HCT116 (cell line): ENCODE measurements at places on chromosomes 6 and 20.

DNA sequence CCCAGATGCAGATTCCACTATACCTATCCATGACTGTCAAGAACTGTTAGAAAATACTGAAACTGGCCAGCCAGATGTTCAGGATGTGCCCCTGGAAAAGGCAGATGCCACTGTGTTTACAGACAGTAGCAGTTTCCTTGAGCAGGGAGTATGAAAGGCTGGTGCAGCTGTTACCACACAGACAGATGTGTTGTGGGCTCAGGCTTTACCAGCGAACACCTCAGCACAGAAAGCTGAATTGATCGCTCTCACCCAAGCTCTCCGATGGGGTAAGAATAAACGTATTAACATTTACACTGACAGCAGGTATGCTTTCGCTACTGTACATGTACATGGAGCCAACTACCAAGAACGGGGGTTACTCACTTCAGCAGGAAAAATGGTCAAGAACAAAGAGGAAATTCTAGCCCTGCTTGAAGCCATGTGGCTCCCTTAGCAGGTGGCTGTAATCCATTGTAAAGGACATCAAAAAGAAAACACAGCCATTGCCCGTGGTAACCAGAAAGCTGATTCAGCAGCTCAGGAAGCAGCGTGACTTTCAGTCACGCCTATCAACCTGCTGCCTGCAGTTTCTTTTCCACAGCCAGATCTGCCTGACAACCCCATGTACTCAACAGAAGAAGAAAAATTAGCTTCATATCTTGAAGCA, 459.7 kb upstream of the HTR1E start:
- no peak for DNase-seq

DNA sequence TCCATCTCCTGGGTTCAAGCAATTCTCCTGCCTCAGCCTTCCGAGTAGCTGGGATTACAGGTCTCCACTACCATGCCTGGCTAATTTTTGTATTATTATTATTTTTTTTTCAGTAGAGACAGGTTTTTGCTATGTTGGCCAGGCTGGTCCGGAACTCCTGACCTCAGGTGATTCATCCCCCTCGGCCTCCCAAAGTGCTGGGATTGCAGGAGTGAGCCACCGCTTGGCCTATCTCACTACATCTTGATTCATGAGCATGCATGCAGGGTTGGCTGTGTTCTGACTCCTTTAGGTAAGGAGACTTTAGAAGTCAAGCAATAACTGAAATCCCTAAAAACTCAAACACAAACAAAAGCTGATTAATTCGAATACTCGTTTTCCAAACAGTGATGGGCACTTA, 80.9 kb downstream of the GJA1 start:
- no peak for DNase-seq

GRCh38 chr6:148109732-148110131, 232.9 kb upstream of the SASH1 start:
- DNase-seq = no peak

DNA sequence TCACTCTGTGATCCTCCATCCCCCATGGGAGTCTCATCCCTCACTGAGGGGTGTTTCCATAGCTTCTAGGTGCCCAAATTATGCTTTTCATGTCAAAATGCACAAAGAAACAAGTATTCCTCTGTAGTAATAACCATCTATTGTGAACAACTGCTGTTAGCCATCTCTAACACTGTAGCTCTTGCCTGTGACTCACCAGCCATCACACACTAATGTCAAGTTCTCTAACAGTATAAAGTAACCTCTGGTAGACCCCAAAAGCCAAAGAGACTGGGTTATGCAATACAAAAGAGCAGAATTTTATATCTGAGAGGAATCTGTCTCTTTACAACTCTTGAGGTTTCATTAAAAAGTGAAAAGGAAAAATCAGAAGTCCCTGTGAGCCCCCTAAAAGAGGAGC, 25.4 kb upstream of the IYD start:
- DNase-seq = no peak

DNA sequence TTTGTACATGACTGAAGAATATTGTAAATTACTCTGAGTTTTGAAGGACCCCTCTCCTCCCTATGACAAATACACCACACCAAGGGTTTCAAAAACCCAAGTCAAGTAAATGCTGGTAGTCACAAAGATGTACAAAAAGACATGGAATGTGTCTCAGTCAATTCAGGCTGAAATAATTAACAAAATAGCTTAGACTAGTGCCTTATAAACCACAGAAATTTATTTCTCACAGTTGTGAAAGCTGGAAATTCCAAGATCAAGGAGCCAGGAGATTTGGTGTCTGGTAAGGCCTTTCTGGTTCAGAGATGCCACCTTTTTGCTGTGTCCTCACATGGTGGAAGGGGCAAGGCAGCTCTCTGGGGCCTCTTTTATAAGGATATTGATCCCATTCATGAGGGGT, 202.3 kb upstream of the RIN2 start:
- no peak for DNase-seq

DNA sequence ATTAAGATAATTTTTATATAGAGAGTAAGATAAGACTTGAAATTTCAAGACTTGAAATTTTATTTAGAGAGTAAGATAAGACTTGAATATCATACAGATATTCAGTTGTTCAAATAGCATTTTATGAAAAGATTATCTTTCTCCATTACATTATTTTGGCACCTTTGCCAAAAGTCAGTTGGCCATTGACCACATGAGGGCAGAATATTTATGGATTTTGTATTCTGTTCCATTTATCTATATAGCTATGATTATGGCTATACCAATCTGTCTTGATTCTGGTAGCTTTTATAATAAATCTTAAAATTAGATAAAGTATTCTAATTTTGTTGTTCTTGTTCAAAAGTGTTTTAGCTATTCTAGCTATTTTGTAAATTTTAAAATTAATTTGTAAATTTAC, 537.9 kb upstream of the GJE1 start:
- DNase-seq = no peak
